ENCODE measurements at places on chromosomes 1 and 21.

DNA sequence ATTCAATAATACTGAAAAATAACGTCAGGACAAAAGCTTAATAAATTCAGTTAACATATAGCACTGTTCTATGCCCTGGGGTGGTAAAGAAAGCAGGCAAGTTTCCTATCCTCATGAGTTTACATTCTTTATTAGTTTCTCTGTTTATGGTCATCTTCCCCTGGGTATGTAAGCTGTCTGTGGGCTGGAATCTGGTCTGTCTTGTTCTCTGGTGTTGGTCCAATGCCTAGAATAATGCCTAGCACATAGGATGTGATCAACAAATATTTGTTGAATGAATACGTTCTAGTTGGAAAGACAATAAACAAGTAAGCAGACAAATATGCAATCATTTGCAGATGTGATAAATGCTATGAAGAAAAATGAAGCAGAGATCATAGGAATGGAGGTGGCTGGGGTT lies 7.2 kb upstream of the IGSF3 start:
- no peak for DNase-seq

DNA sequence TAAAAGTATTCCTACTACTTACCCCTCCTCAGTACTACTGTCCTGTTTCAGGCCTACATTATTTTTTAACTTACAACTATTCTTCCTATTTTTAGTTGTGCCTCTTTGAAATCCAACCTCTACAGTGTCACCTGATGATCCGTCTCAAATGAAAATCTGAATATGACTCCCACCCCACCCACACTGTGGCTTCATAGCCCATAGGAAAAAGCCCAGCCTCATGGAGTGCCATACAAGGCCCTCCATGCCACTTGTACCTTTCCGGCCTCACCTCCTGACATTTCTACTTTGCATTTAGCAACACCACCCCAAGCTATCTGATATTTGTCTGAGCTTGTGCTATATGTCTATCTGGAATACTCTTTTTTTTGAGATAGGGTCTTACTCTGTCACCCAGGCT lies 49.3 kb downstream of the TRAF5 start:
- no peak for DNase-seq

DNA sequence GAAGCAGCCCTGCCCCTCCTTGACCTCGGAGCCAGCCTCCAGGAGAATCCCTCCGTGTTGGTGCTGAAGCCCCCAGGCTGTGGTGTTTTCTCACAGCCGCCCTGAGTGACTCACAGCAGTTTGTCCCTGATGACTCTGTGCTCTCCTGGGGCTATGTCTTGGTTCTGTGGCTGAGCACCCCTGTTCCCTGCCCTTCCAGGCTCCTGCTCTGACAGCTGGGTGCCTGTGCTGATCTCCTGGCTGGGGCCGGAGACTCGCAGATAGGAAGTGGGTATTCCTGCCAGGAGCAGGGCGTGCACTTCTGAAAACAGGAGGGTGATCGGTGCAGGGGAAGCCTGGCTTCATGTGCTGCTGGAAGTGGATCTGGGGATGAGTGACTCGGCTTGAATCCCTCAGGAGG lies 34.5 kb downstream of the POFUT2 start:
- peak; percentile 31 for DNase-seq

DNA sequence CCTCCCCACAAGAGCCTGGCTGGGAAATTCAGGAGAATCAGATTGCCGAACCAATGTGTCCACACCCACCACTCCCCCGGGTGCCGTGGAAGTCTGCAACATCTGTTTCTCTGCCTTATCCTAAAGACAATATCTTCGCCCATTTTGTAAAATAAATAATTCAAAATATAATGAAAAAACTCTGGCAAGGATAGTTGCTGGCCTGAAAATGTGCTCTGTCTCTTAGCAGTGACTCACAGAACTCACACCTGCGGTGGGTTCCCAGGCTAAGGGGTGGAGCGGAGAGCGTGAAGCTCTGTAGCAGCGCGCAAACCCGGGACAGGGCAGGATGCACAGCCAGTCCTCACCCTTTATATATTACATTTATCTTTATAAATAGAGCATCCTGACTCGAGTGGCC lies 99.9 kb downstream of the COLGALT2 start:
- DNase-seq, result no peak

GRCh38 chr1:235628316-235629005 lies 21.1 kb downstream of the GNG4 start:
- no peak for DNase-seq

DNA sequence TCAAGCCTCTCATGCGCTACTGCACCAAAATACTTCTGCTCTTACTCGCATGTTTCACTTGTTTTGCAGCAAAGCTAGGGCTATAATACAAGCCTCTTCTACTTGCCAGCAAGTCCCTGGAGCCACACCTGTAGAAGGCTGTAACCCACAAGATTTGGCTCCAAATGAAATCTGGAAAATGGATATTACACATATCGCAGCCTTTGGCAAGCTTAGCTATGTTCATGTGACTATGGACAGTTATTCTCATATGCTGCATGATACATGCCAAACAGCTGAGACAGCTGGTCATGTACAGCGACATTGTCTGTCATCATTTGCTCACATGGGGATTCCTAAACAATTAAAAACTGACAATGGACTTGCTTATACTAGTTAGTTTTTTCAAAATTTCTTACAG lies 270.3 kb downstream of the COL11A1 start:
- no peak for DNase-seq

DNA sequence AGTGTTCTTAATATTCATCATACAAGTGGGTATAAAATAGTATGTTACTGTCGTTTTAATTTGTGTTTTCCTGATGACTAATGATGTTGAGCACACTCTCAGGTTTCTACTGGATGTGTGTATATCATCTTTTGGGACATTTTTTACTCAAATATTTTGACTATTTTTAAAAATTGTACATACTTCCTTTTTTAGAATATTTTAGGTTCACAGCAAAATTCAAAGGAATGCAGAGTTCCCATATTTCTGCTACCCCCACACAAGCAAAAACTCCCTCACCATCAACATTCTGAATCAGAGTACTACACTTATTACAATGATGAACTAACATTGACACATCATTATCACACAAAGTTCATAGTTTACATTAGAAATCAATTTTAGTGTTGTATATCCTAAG lies 114.5 kb downstream of the DPYD start:
- no peak for DNase-seq

- no peak for DNase-seq
These were observed 1.7 kb downstream of the CFAP74 start for GRCh38 chr1:2001773-2002411.

DNA sequence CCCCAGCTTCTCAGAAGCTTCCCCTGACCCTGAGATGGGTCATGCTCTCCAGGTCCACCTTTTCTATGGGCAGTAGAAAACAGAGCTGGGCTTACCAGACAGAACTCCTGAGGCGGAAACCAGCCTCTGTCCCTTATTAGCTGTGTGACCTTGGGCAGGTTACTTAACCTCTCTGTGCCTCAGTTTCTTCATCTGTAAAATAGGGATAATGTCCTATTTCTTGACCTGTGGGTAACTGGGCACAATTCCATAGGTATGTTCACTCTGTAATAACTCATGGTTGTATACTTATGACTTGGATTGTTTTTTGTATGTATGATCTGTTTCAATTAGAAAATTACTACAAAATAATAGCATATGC lies 57.1 kb upstream of the EDN2 start:
- DNase-seq, result no peak

DNA sequence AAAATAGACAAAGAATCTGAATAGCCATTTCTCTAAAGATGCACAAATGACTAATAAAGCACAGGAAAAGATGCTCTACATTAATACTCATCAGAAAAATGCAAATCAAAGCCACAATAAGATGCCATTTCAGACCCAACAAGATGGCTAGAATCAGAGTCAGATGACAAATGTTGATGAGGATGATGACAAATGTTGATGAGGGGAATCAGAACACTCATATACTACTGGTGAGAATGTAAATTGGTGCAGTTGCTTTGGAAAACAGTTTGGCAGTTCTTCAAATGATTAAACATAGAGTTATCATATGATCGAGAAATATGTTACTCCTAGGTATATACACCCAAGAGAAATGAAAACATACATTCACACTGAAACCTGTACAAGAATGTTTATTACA lies 33.9 kb downstream of the LRRC40 start:
- no peak for DNase-seq

DNA sequence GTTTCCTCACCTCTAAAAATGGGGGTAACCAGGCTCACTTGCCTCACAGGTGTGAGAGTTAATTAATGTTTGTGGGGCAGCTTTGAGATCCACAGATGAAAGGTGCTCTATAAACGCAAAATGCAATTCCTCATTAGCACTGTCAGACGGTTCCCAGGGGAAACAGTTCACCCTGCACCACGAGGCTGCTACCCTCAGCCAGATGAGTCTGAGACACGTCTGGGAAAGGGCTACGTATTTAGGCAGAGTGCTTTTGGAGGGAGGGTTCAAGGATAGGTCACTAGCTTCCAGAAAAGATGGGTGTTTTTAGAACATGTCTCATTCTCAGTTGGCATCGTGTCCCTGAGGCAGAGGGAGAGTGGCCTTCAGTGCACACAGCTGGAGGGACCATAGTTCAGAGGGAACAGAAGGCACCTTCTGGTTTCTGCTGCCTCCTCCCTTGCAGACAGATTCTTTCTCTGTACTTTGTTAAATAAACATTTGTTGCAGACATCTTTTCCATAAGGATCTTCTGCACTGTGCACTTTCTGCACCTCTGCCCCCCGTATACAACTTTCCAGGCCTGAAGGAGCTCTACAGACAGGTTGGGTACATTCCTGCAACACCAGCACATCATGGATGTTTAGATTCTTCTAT lies 139.9 kb downstream of the CLIC6 start:
- DNase-seq, result no peak

GRCh38 chr1:50197216-50197615 lies 88.5 kb downstream of the ELAVL4 start:
- no peak for DNase-seq

- no peak for DNase-seq
These were observed 34.0 kb downstream of the PCSK9 start for GRCh38 chr1:55073187-55073916.

GRCh38 chr1:173448945-173449344 lies 28.2 kb upstream of the PRDX6 start:
- no peak for DNase-seq

DNA sequence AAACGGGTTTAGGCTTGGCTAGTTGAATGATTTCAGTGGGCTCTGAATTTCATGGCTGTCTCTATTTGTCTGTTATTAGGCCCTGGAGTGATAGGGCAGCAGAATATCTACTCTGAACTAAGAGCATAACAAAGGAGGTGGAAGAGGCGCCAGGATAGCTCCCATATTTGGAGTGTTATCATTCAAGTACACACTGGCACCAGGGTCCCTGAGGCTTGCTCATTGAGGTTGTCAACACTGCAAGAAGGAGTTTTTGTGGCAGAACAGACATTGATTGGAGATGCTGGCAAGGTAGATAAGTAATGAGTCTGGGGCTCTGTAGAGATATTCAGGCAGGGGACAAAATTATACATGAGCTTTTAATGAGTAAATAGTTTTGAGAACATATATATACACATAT lies 1748.4 kb downstream of the MRPL39 start:
- no peak for DNase-seq

DNA sequence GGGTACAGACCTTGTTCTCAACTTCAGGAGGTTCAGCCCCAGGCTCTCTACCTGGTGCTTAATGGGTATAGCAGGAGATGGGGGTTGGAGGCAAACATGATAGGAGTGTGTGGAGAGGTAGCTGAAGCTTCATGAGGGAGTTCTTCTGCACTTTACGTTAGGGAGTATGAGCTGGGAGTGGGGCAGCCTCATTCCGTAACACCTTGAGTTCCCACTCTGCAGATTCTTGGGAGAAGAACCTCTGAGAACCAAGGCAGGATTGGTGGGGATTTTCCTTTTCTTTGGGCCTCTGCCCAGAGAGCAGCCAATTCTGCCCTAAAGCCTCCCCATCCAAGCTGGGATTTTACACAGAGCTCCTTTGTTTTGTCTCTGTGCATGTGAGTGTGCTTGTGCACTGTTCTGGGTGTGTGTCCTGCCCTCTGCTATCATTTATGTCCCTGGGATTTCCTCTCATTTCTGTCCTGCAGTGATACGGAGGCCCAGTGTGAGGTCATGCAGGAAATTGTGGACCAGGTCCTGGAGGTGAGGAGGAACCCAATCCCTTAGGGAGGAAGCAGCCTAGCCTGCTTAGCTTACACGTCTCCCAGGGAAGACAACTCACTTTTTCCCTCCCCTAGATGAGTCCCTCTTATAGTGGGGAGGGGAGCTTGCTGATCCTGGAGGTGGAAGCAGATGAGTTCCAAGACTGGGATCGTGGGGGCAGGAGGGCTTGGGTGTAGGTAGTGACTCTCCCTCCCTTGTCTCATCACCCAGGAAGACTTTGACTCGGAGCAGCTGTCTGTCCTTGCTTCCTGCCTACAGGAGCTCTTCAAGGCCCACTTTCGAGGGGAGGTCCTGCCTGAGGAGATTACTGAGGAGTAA lies 11.6 kb upstream of the SLC27A3 start:
- DNase-seq, result no peak

DNA sequence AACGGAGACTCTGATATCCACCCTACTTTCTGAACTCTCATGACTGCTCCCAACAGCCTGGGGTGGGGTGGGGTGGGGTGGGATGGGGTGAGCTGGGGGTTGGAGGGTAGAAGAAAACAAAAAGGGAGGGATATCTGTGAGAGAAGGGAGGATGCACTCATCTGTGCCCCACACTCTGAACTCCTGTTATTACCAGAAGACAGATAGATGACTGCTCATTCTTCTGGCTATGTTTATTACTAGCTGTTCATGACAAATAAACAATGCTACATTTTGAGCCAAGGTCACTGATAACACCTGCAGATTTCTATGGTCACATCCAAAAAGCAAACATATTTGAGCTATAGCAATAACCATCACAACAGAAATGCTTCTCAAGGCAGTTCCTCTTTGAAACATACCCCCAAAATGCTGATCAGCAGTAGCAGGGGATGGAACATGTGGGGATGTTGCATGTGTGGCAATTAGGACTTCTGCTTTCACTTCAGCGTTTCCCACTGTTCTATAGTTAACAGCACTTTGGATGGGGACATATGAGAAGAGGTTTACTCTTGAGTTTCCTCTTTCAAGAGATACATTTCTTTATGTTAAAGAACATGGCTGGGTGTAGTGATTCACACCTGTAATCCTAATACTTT lies 43.3 kb downstream of the GPR3 start:
- DNase-seq, result no peak

- no peak for DNase-seq
These were observed 40.6 kb downstream of the NVL start for GRCh38 chr1:224289396-224289795.

DNA sequence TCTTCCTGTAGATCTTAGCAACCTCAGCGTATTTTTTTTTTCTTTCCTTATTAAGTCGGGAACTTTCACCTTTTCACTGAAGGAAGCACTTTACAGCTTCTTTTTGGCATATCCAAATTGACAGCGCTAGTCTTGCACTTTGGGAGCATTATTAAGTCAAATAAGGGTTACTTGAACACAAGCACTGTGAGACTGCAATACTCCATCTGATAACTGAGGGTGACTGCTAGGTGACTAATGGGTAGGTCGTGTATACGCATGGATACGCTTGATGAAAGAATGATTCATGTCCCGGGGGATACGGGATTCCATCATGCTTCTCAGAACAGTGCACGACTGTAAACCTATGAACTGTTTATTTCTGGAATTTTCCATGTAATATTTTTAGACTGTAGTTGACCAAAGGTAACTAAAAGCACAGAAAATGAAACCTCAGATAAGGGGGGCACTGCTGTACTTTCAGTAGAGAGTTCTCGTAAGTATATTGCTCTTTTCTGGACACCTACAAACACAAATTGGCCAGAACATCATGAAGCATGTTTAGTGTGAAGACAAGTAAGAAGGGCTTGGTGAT lies 364.7 kb downstream of the SMYD3 start:
- peak; percentile 86 for DNase-seq

- peak; percentile 28 for DNase-seq
These were observed at the start of gene F11R for GRCh38 chr1:161020509-161021164. Gene F11R (minus strand): TSS chr1:161021152. CDS start chr1:161021073, 79 bp downstream.
